ENCODE measurements at places on chromosomes 1 and 21. TPM values are rescaled to one million over a fixed set of nuclear protein-coding genes. Genes with fewer than 3 reads are reported as not detected.

The FCRL2 gene
- 0.11 TPM for polyA plus RNA-seq

The IFNLR1 gene
- polyA plus RNA-seq: not detected

The LCE1A gene
- not detected for polyA plus RNA-seq

The PAPPA2 gene
- 8.9 TPM for polyA plus RNA-seq

The MFAP2 gene
- polyA plus RNA-seq: 72.6 TPM

The MOV10 gene
- polyA plus RNA-seq: 83.4 TPM

The IVL gene
- polyA plus RNA-seq: 0.08 TPM

The ARMH1 gene
- polyA plus RNA-seq: 2.6 TPM

The UTP11 gene
- polyA plus RNA-seq: 80.5 TPM

The LCE1F gene
- polyA plus RNA-seq: not detected

The HMGCS2 gene
- polyA plus RNA-seq: 0.08 TPM

The TLCD4 gene
- polyA plus RNA-seq: 10.0 TPM

The GBP2 gene
- 1.1 TPM for polyA plus RNA-seq

The TTC39A gene
- 18.9 TPM for polyA plus RNA-seq

The CRNN gene
- polyA plus RNA-seq: not detected

The UBL4B gene
- polyA plus RNA-seq: not detected

The KLHDC7A gene
- 0.09 TPM for polyA plus RNA-seq

The ANXA9 gene
- polyA plus RNA-seq: 2.7 TPM

The SPRR1B gene
- polyA plus RNA-seq: not detected

The TINAGL1 gene
- polyA plus RNA-seq: not detected

The WNT3A gene
- not detected for polyA plus RNA-seq

The GJB3 gene
- polyA plus RNA-seq: not detected

The TMEM125 gene
- not detected for polyA plus RNA-seq

The GBP6 gene
- polyA plus RNA-seq: not detected

The CD5L gene
- polyA plus RNA-seq: 0.21 TPM

The TDRD10 gene
- 2.2 TPM for polyA plus RNA-seq

The ADCY10 gene
- polyA plus RNA-seq: 0.21 TPM

The ADAM30 gene
- polyA plus RNA-seq: not detected

The VASH2 gene
- 49.6 TPM for polyA plus RNA-seq

The AGMAT gene
- polyA plus RNA-seq: 1.9 TPM

The TNFRSF8 gene
- polyA plus RNA-seq: 0.33 TPM

The FABP3 gene
- 172 TPM for polyA plus RNA-seq

The CFAP107 gene
- polyA plus RNA-seq: 0.62 TPM

The ELF3 gene
- polyA plus RNA-seq: 0.49 TPM

The PLEKHG5 gene
- polyA plus RNA-seq: 32.0 TPM

The RABGGTB gene
- 85.0 TPM for polyA plus RNA-seq

The PDC gene
- polyA plus RNA-seq: 0.44 TPM

The TRAF3IP3 gene
- polyA plus RNA-seq: 28.0 TPM
